DMS 273 treated with DMSO at 0.1 percent for 48 hours (cell line): ENCODE measurements at places on chromosomes 16 and 17.

GRCh38 chr17:68564415-68565111 lies 36.6 kb downstream of the FAM20A start:
- no peak for DNase-seq

DNA sequence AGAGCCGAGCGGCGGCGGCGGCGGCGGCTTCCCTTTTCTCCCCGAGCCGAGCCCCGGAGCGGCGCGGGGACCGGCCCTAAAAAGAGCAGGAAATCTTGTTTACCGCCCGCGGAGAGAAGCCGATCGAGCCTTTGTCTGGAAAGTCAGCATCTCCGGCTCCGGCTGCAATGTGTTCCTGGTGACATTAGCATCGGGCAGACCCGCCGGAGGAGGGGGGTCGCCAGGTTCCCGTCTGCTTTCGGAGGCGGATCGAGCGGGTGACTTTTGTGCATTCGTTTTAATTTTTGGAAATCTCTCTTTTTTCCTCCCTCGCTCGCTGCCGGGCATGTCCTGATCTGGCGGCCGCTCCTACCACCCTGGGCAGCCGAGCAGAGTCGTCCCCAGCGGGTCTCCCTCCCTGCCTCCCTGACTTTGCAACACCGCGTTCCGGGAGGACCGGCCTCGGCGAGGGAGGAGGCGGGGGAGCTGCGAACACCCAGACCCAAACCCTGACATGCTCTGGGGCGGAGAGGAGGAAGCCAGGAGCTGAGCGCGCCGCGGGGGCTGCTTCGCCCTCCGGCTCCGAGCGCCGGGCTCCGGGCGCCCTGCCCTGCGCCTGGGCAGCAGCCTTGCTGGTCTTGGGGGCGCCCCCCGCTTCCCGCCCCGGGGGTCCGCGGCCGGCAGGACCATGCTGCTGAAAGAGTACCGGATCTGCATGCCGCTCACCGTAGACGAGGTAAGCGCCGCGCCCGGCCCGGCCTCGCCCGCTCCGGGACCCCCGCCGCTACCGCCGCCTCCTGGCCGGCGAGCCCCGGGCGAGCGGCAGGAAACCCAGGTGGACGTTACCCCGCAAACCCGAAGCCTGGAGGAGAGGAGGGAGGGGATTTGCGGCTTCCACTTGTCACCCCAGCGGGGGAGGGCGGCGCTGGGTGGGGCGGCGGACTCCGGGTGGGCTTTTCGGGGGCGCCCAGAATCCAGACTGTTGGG lies 690 bp downstream of the PITPNC1 start:
- DNase-seq = no peak

GRCh38 chr17:29870836-29871465 lies 59.1 kb downstream of the SSH2 start:
- DNase-seq = peak; percentile 26

GRCh38 chr16:55964923-55965475 lies 89.8 kb upstream of the CES5A start:
- no peak for DNase-seq

DNA sequence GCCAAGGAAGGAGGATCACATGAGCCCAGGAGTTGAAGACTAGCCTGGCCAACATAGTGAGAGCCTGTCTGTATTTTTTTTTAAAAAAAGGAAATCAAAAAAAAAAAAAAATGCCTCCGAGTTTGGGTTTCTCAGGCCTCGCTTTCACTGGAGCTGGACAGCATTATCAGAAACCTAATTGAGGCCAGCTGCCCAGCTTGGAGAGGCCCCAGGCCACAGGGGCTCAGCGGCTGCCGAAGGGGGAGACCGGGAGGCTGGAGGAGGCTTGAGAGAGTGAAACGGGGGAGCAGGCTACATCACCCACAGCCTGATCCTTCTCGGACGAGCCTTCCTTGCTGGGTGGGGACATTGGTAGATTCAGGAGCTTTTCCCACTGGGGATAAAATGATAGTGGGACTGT lies 5.1 kb downstream of the TTYH2 start:
- DNase-seq = no peak

DNA sequence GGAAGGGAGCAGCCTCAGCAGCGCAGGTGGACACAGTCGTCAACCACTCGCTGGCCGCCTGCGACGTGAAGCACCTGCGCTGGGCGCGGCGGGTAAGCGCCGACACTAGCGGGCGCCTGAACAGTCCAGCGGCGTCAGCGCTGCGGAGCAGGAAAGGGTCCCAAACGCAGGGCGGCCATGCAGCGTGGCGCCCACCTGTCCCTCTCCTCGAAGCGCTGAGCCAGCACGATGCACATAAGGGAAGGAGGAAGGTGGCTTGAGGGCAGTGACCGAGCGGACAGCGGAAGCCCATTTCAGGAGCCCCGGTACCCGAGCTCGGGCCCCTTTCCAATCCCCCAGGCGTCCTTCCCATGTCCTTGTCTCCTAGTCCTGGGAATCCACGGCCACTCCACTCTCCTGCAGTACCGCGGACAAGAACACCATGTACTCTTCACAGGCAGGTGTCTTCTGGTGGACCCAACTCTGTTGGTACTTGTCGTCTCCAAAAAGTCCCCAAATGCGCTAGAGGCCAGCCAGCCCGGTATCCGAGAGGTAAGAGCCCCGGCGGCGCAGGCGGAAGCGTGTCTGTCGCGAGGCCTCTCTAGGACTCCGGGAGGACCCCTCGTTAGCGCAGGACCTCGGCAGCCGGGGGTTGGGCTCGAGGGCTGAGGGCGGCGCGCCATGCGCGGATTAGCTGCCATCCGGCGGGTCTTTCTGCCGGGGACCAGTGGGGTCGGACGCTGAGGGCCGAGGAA lies 14.4 kb downstream of the ZNF232 start:
- peak; percentile 18 for DNase-seq

GRCh38 chr17:49509588-49509917 lies 14.5 kb downstream of the NGFR start:
- no peak for DNase-seq

DNA sequence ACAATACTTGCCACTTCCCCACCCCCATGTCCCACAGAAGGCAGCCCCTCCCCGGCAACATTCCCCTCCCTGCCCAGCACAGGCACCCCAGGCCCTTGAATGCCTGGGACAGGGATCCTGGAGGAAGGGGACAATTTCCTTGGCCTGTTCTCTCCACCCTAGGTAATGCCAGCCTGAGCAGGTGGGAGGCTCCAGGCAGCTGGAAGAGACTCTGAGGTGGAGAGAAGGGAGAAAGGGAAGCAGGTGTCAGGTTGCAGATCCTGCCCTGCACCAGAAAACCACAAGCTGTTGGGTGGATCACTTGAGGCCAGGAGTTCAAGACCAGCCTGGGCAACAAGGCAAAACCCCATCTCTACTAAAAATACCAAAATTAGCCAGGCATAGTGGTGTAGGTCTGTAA lies 8.9 kb downstream of the MPP2 start:
- DNase-seq = no peak

DNA sequence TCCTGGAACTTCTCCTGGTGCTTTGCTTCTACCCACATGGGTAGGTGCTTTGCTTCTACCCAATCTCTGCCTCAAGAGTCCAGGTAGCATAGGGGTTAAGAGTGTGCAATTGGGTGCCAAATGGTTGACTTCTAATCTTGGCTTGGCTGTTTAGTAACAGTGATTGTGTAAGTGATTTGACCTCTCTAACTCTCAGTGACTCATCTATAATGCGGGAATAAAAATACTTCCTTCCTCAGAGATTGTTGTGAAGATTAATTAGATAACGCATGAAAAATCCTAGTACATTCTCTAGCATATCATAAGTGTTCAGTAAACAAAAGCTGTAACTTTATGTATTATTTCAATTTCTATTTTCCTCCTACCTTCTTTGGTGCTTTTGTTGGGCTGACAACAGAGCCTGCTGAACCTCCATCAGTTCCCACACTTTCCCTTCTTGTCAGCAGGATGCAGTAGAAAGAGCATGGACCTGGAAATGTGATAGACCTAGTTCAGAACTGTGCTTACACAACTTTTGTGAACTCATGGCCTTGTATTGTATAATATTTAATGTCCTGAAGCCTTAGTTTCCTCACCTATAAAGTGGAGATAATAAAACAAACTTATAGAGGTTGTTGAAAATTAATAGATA lies 72.9 kb upstream of the SMIM36 start:
- no peak for DNase-seq

DNA sequence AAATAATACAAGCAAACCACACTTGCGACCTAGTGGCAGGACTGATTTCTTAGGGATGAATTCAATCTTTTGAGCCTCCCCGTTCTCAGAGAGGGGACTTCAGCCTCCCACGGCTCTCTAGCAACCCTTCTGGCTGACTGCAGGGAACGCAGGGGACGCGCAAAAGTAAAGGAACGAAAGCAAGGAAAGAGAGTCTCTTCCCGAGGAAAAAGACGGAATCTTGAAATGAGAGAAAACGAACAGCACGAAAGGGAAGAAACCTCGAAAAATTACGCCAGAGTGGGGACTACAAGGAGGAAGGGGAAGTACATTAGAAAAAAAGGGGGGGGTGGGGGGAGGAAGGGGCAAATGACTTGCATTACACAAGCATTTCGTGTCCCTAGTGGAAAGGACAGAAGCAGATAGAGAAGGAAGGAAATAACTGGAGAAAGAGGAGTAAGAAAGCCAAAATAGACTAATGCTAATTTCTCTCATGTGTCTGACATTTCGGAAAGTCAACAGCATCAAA lies 1.2 kb downstream of the GRB2 start:
- peak; percentile 66 for DNase-seq

DNA sequence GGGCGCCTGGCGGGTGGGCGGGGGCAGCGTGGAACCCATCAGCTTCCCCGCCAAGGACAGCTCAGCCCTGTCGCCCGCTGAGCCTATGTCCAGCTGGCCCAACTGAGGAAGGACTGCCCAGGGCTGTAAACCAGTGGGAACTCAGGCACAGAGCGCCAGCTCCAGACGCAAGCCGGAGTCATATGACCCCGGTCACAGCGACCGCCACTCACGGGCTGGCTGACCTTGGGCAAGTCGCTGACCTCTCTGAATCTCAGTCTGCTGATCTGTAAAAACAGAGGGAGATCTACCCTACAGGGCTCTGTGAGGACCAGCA lies 170.0 kb downstream of the C16orf78 start:
- no peak for DNase-seq

DNA sequence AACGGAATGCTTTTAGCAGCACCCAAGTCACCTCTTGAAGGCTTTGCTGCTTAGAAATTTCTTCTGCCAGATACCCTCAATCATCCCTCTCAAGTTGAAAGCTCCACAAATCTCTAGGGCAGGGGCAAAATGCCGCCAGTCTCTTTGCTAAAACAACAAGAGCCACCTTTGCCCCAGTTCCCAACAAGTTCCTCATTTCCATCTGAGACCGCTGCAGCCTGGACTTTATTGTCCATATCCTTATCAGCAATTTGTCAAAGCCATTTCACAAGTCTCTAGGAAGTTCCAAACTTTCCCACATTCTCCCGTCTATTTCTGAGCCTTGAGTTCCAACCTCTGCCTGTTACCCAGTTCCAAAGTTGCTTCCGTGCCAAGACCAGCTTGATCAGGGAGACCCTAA lies 27.4 kb downstream of the TMC6 start:
- no peak for DNase-seq

DNA sequence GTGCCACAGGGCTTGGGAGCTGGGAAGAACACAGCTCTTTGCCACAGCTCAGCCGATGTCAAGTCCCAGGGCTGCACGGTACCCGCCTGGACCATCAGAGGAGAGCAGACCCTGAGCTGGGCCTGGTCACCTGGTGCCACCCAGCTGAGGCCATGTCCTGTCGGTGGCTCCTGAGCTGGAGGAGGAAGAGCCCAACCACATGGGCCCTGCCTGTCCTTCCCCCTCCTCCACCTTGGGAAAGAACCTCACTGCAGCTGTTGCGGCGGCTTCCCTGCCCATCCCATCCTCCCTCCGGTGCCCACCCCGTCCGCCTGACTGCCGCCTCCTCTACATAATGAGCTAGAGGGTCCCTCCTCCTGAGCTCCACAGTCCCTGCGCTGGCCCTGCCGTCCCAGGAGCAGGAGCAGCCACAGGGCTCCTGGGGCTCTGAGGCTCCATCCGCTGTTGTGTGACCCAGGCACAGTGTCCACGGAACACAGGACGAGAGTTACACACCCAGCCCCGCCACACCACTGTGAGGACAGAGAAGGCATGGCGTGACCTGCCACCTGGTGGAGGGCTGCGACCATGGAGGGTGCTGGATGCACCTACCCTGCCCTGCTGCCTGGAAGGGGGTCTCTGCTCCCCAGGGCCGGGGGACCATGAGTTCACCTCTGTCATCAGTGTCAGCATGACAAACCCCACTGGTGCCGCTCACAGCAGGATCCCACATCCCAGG lies 21.4 kb upstream of the CHMP6 start:
- no peak for DNase-seq

GRCh38 chr17:48883171-48883570 lies 9.4 kb upstream of the ATP5MC1 start:
- no peak for DNase-seq

DNA sequence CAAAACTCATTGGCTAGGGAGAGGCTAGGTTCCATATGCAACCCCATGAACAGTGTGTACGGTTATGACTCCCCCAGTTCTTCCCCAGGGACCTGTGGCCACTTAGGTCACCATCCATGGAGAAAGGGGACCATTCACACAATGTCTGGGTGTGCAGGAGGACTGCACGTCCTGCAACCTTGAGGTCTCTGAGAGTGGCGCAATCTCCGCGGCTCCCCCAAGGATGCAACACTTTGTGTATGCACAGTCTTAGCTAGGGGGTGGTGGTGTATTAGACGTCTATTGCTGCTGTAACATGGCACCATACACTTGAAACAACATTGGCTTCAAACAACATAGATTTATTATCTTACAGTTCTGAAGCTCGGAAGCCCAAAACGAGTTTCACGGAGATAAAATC lies 65.6 kb upstream of the CBX4 start:
- no peak for DNase-seq

GRCh38 chr16:46973996-46974324 lies 486 bp upstream of the DNAJA2 start:
- no peak for DNase-seq
